ENCODE measurements at places on chromosomes 3 and 15.
A peak's percentile ranks its signal among the peaks of the same experiment; 100 is the strongest.

- DNase-seq = no peak
Measured at GRCh38 chr3:124032311-124032880, 40.5 kb upstream of the ROPN1 start.

DNA sequence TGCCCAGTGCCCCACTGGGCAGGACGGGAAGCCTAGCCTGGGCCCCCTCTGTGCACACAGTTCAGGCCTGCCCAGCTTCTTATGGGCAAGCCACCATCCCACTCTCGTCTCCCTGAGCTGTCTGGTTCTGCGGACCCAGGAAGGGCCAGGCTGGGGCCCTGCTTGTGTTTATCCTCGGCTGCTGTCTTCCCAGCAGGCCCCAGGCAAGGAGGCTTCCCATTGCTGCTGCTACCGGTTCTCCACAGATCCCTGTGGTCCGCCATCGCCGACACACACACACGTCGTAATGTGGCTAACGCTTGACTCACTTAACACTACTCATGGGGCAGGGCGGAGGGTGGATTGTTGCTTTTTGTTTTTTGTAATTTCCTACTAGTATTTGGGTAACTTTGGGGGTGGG is 52.4 kb upstream of the SLC6A1 start:
- DNase-seq = no peak

- peak; percentile 73 for DNase-seq
Measured at GRCh38 chr3:47824541-47825473, 21.9 kb downstream of the DHX30 start.

DNA sequence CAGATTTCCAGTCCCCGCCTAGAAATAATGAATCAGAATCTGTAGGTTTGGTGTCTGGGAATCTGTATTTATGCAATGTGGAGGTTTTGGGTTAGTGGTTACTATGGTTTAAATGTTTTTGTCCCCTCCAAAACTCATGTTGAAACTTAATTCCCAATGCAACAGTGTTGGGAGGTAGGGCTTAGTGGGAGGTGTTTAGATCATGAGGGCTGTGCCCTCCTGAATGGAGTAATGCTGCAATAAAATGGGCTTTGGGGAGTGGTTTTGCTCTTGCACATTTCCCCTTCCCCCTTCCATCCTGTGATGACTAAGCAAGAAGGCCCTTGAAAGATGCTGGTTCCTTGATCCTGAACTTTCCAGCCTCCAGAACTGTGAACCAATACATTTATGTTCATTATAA is 9.2 kb upstream of the RFC4 start:
- DNase-seq = no peak

DNA sequence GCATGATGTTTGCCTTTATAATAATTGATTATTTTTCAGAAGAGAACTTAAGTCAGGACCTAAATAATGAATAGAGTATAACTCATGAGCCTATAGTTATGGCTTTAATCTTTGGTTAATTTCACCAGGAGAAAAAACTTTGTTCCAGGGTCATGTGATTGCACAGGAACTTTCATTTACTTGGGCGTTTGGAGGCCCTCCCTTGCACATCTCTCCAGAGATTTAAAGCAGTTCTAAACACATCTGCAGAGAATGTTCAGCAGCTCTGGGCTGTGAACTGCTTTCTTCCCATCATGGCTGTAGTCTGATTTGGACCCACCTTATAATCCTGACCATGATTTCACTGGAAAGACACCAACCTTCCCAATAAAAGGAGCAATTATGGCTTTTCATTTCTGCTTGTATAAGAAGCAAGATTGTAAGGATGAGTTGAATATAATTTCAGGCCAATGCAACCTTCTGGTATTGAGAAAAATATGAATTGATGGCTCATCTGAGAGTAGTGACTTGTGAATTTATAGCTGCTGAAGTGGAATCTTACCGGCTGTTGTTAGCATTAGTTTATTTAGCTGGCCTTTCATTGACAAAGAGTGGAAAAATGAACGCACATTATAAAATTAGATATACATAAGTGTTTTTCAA is 80.9 kb upstream of the PRTG start:
- no peak for DNase-seq

- no peak for DNase-seq
Measured at GRCh38 chr3:41338276-41338675, 139.0 kb downstream of the CTNNB1 start.

DNA sequence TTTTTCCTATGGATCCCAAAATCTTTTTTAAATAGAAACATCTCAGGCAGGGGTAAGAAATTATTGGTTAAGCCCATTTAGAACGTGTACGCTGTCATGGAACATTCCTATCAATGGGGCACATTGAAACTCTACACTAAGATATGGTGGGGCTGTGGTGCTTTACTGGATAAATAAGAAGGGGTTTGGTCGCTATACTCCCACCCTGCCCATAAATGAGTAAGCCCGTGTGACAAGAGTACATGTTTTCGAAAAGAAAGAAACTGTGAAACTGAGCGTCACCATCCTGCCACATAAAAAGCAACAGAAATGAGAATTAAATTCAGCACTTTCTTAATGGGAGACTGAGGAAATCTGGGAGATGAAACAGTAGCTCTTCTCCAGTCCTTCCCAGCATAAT is 929.7 kb upstream of the CFAP20DC start:
- no peak for DNase-seq

DNA sequence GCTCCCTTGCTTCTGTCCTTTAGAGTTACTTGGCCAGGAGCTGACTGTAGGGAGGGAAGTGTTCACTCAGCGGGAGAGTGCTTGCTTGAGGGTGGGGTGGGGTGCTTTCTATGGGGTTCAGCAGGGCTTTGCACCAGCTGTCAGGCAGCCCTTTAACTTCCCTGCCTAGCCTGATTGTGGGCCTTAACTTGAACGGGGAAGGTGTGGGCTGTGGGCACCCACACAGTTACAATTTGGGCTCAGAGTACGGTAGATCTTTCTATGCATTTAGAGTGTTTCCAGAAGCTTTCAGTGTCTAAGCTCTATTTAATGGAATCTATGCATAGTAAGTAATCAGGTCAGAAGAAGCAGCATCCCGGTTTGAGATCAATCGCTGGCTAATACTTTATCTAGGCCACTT is 48.2 kb upstream of the SKOR1 start:
- DNase-seq = no peak

GRCh38 chr3:23805210-23805632 is 534 bp upstream of the UBE2E1 start:
- no peak for DNase-seq

GRCh38 chr3:159237226-159237625 is 435.4 kb downstream of the MFSD1 start:
- no peak for DNase-seq

DNA sequence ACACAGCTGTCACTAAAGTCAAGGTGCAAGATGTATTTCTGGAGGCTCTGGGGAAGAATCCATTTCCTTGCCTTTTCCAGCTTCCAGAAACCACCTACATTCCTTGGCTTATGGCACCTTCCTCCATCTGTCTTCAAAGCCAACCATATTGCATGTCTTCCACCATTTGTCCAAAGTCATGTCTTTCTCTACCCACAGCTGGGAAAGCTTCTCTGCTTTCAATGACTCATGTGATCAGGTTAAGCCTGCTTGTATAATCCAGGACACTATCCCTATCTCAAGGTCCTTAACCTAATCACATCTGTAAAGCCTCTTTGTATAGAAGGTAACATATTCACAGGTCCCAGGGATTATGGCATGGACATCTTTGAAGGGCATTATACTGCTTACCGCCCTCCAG is 14.2 kb downstream of the ARHGAP31 start:
- DNase-seq = no peak

DNA sequence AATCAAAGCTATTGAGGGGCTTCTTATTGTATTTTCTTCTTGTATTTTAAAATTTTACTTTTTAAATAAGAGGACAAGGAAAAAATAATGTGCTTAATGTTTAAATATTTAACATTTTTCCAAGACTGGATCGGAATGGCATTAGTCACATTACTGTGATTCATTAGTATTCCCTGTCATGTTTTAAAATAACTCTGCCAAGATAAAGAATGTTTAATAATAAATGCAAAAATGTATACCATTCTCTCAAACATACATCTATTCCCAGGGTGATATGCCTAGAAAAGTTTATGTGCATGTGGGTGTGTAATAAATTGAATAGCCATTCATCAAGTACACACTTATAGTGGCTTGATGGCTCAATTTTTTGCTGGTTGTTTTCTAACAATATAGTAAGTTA is 936.1 kb downstream of the PLOD2 start:
- DNase-seq = no peak

- no peak for DNase-seq
Measured at GRCh38 chr3:45275006-45275704, 49.1 kb upstream of the TMEM158 start.

DNA sequence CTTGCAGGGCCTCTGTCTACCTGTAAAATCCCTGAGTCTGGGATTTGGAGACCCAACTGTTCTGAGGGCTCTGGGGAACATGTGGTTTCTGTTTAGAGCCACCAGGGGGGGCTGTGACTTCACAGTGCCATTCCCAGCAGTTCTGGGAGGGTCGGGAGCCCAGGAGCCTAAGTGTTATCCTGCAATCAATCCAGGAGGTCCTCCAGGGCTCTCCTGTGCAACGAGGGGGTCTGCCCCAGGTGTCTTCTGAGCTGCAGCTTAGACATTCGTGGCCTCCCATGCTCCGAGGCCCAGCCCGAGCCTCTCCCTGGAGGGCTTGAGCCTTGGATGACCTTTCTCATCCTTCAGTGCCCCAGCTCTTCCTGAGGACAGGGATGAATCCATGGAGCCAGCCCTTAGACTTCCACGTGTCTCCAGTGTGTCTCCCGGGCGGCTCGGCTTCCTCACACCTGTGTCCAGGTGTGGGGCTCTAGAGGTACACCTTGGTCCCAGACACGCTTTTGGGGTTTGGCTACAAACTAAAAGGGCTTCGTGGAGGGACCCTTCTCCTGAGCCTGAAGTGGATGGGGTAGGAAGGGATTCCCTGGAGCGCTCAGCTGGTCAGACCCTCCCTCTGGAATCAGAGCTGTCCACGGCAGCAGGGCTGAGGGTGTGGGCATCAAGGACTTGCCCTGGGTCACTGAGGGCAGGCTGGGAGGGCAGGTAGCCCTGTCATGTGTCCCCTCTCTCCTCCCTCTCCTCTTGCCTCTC is 20.3 kb upstream of the ABTB1 start:
- no peak for DNase-seq

GRCh38 chr15:48823237-48823636 is 12.4 kb upstream of the CEP152 start:
- no peak for DNase-seq

DNA sequence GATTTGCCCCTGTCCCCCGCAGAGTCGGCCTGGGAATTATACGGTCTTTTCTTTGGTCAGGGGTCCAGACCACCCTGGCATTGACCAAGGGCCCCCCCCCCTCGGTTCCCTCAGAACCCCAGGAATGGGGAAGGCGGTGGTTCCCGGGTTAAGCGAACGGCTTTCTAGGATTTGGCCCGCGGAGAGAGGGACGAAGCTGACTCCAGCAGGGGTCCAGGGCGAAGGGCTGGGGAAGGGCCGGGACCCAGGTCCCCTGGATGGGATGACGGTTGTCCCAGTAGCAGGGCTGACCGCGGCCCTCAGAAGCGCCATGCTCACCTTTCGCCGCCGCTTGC is 274 bp downstream of the RRP9 start:
- DNase-seq = no peak

GRCh38 chr3:156151824-156152428 is 31.5 kb downstream of the KCNAB1 start:
- DNase-seq = peak; percentile 21

- DNase-seq = no peak
Measured at GRCh38 chr3:194577986-194578905, 55.0 kb downstream of the TMEM44 start.

DNA sequence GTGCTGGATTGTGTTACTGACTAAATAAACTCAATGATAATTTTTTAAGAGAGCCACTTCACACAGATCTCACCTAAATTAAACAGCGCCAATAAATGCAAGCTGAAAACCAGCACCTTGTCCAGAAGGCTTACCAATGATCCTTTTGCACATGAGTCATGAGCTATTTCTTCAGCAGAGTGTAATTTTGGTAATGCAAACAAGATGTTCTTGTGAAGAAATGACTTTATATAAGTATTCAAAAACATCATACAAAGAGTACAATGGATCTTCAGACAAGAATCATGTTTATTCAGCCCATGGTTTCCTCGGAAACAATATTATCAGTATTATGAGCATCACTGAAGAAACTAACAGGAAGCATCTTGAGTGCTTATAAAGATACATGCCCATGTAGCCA is 263.8 kb upstream of the UBE2E2 start:
- no peak for DNase-seq

GRCh38 chr3:13375464-13375863 is 44.7 kb downstream of the NUP210 start:
- no peak for DNase-seq

GRCh38 chr3:41169023-41169422 is 30.3 kb upstream of the CTNNB1 start:
- no peak for DNase-seq

- DNase-seq = no peak
Measured at GRCh38 chr3:134527037-134527436, 41.2 kb downstream of the CEP63 start.

DNA sequence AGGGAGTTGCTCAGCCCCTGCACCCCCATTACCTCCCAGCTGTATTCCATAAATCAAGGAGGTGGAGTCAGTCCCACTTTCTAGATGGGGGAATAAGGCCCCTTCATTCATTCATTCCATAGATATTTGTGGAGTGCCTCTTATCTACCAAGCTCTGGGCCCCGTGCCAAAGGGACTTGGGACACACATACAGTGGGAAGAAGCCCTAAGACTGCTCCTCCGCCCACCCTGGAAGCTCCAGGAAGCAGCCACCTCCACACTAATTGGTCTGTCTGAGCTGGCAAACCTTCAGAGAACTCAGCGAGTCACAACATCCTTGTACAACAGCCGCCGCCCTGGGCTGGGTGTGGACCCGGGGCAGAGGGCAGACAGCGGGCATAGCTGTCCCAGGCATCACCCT is 6.4 kb downstream of the STRA6 start:
- DNase-seq = no peak

GRCh38 chr3:51930439-51930838 is 11.3 kb downstream of the RRP9 start:
- DNase-seq = no peak

DNA sequence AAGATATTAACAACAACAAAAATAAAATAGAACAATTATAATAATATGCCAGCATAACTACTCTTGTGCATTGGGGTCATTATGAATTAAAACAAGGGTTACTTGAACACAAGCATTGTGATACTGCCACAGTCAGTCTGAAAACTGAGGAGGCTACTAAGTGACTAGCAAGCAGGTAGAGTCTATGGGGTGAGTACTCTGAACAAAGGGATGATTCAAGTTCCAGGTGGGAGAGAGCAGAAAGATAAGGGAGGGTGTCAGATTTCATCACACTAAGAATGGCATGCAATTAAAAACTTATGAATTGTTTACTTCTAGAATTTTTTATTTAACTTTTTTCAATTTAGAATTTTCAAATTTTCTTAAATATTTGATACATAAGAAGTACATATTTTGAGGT is 754.4 kb upstream of the GOLIM4 start:
- no peak for DNase-seq

DNA sequence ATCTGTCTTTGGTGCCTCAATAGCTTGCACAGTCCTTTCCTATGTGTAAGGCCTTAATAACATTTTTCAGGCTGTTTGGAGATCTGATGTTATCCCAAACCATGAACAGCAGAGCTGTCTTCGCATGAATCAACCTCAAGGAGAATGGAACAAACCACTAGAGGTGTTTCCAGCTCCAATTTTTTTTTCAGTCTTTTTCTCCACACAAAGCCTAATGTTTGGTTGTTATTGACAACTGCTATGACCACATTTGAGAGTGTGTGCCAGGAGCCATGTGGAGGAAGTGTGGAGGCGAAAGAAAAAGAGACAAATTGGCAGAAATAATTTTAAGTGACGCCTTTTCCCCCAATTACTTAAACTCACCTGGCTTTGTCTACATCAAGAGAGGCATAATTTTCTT is 38.7 kb downstream of the RTP4 start:
- no peak for DNase-seq
